ENCODE measurements at places on chromosomes 4 and X. TPM values are rescaled to one million over a fixed set of nuclear protein-coding genes. Genes with fewer than 3 reads are reported as not detected.

Gene DCLK2
- 29.7 TPM for total RNA-seq

Gene CENPE
- total RNA-seq, result 4.3 TPM

DNA sequence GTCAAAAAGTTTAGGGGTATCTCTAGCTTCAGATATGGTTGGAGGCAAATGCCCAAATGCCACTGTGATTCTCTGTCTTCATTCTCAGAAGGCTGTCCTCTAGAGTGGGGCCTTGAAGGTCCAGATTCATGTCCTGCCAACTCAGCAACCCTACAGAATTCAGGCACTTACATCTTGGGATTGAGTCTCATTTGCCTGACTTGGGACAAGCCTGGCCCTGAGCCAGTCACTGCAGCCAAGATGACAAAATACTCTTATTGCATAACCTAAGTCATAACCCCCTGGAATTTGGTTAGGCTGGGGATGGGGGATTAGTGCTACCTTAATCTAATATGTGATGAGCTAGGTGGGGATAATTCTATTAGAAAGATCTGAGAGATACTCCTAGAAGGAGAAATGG, 100.5 kb downstream of the AREG start:
- DNase-seq, result no peak

DNA sequence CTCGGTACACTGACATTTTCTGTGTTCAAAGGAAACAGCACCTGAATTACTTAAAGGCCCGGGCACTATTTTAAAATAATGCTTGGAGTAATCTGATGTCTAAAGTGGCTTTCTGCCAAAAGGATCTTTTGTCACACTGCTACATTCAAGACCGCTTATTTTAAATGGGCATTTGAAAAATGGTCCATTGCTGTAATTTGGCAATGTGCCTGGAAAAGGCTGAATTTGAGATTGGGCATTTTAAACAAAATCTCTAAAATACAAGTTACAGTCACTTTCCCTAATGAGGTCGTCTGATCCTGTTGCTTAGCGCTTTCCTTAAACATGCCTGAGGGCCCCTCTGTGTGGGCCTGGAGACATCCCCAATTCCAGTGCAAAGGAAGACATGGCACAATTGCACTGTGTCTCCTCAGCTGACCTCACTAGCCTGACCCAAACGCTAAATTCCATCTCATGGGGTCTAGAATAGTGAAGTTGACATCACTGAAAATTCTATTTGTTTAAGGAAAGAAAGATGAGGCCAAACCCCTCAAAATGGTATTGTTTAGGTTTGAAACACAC, 214.2 kb downstream of the GPC3 start:
- DNase-seq, result no peak

DNA sequence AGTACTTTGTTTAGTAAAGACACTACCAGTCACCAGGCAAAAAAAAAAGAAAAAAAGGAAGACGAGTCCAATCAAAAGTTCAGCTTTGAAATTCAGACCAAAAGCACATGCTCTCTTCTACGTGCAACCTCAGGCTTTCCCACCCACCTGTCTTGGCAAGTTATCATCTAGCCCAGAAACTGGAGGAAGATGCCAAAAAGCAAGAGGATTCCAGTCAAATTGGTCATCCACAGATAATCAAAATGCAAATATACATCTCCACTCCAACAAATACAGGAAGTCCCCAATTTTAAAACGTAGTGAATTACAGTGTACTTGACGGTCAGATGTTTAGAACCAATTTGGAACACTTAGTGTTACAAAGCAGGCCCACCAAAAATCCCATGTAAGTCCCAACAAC, 96.5 kb downstream of the PALLD start:
- no peak for DNase-seq

DNA sequence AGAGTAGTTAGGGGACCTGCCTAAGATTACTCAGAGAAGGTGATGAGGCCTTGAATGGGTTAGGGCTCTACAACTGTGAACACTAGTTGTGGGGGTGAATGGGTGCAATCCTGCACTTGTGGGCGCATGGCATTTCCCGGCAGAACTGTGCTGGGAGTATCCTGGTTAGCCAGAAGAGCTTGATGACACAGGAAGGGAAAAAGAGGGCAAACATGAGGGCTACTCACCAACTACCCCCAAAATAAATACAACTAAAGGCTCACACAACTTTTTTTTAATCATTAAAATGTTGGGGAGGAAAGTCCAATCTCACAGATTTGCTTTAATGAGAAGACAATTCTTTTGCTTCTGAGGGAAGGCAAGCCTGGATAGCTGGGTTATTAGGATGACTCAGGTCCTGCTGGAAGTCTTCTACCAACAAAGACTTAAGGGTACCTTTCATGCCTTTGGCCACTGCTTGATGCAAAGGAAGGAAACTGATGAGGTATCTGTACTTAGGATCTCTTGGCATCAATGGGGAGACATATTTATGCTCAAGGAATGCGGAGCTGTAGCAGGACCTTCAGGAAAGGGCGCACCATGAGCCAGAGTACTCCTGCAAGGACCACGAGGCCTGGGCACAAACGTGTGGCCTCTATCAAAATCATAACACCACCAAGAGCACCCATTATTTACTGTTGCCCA, 2.6 kb downstream of the PHKA2 start:
- DNase-seq, result no peak

Data from Caki2 (cell line).